H1 (cell line): ENCODE measurements at places on chromosomes 6 and 20.
A peak's percentile ranks its signal among the peaks of the same experiment; 100 is the strongest.

DNA sequence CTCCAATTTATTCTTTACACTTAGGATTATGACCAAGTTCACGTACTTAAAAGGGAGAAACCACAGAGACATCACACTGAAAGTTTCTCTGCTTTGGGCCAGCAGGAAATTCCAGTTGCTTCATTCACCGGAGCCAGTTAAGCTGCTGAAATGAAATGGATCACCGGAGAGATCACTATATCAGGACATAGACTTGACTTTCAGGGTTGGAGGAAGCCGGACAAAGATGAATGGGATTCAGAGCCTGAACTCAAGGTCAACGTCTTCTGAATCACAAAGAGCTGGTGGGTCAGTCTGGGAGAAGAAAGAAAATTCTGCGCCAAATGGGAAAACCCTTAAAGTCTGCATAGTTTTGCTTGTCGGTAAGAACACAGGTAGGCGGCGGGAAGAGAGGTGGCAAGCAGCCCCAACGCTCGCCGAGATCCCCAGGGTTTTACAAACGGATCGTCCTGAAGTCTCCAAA lies 81.9 kb upstream of the CCDC28A start:
- peaks cover 5% of the 10 kb centered on the region; the same call in 1 of the 2 replicates for H3K4me1 ChIP-seq
- peak overlapping the region; percentile 80 for H3K4me3 ChIP-seq
- H3K36me3 ChIP-seq, result no peaks in the 10 kb centered on the region

GRCh38 chr6:145086197-145086596 lies 649.1 kb downstream of the EPM2A start:
- H3K27me3 ChIP-seq, result no peaks in the 10 kb centered on the region
- no peaks in the 10 kb centered on the region for H3K36me3 ChIP-seq
- H3K4me1 ChIP-seq, result no peaks in the 10 kb centered on the region
- DNase-seq, result no peak
- no peak overlapping the region; the same call in 1 of the 2 replicates for H3K4me3 ChIP-seq

DNA sequence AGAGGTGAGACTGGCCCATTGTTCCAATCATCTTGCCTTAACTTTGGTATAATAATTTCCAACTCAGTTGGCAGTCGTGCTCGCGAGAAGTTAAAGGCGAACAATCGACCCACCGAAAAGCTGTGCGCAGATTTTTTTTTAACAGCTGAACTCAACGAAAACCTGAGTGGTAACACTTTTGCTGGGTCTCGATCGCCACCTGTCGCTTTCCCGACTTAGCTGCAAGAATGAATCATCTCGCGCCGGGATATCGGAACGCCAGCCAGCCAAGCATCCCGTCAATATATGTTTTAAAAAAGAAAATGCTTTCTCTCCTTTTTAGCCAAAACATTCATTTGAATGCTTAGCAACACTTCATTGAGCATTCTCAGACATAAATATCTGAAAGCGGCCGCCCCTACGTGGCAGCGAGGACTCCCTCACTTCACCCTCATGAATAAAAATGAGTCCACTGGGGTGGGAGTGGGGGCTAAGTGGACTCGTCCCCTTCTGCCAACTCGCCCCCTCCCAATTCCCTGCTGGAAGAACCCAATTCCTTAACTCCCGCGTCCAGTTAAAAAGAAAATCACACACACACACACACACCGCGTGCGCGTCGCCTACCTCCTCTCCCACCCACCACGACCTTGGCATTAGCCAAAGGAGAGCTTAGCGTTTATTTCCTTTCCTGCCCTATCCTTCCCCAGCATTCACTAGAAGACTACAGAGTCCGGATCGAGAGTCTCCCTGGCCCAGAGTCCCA lies 1.5 kb downstream of the COL12A1 start:
- H3K27me3 ChIP-seq, result peaks cover 68% of the 10 kb centered on the region
- no peak overlapping the region for H3K27ac ChIP-seq
- peak overlapping the region; percentile 60 for H3K4me3 ChIP-seq
- no peaks in the 10 kb centered on the region for H3K36me3 ChIP-seq
- peak; percentile 75 for DNase-seq
- H3K4me1 ChIP-seq, result no peaks in the 10 kb centered on the region

DNA sequence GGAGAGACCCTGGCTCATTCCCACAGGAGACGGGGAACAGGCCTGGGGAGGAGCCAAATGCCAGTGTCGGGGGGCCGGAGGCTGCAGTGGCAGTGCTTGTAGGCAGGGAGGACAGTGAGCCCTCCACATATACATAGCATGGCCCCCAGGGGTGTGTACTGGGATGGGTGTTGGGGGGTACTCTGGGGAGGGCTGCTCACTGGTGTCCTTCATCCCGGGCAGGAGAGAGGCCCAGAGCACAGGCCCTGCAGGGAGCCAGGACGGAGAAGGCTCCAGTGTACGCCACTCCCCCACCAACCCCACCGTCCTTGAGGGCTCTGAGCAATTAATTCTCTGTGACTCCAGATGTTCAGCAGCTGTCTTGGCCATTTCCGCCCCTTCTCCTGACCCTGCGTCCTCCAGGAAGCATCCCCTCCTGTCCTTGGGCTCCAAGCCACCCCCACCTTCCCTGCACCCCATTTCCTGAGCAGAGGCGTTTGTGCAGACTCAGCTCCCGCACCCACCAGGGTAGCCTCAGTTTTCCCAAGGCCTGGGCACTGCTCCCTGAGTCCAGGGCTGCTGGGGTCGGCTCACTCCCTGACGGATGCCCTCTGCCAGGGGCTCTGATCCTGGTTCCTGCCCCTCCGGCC lies 3.4 kb upstream of the ABHD16B start:
- H3K4me1 ChIP-seq, result peaks cover 7% of the 10 kb centered on the region
- H3K4me3 ChIP-seq, result no peak overlapping the region
- no peak for DNase-seq
- H3K36me3 ChIP-seq, result peaks cover 17% of the 10 kb centered on the region; the same call in 1 of the 2 replicates
- H3K27me3 ChIP-seq, result no peaks in the 10 kb centered on the region
- no peak overlapping the region for H3K27ac ChIP-seq

DNA sequence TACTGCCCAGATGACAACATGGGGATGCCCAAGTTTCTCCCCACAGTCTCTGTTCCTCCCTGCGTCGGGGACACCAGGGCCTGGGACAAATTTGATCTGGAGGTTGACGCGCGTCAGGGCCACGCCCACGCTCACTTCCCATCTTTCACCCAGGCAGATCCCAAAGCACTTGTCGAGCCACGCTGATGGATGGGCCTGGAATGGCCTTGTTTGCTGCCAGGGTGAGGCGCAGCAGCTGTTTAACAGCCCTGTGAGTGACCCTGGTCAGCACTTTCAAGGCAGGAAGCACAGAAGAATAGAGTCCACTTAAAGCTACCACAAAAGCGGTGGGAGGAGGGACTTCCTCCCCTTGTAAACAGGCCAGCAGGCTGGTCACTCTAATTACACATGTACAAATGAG lies 324.7 kb upstream of the JARID2 start:
- H3K27me3 ChIP-seq, result no peaks in the 10 kb centered on the region
- H3K27ac ChIP-seq, result no peak overlapping the region
- H3K4me3 ChIP-seq, result no peak overlapping the region
- no peak for DNase-seq

GRCh38 chr20:47665221-47665991 lies 119.9 kb downstream of the SULF2 start:
- no peak overlapping the region for H3K27ac ChIP-seq
- H3K4me3 ChIP-seq, result no peak overlapping the region
- DNase-seq, result no peak
- no peaks in the 10 kb centered on the region; the same call in 1 of the 2 replicates for H3K36me3 ChIP-seq

- H3K27ac ChIP-seq, result no peak overlapping the region
- DNase-seq, result no peak
- H3K27me3 ChIP-seq, result no peaks in the 10 kb centered on the region
- H3K4me1 ChIP-seq, result no peaks in the 10 kb centered on the region
- no peaks in the 10 kb centered on the region for H3K36me3 ChIP-seq
- H3K4me3 ChIP-seq, result no peak overlapping the region
These were observed 261.2 kb downstream of the BMP7 start for GRCh38 chr20:57004951-57005933.
